ENCODE measurements at places on chromosomes 1 and 21. TPM values are rescaled to one million over a fixed set of nuclear protein-coding genes. Genes with fewer than 3 reads are reported as not detected.

The CRYAA gene
- total RNA-seq, result not detected

The FAM151A gene
- not detected for total RNA-seq

The PBX1 gene
- 29.6 TPM for total RNA-seq

The KIAA0040 gene
- total RNA-seq, result 32.4 TPM

The SLFNL1 gene
- total RNA-seq, result 0.20 TPM

The MAN1A2 gene
- total RNA-seq, result 38.1 TPM

The FLG2 gene
- total RNA-seq, result not detected

GRCh38 chr1:199898654-199899053 is 128.9 kb upstream of the NR5A2 start:
- DNase-seq, result no peak
- H3K4me1 ChIP-seq, result no peaks in the 10 kb centered on the region
- H3K36me3 ChIP-seq, result no peaks in the 10 kb centered on the region

GRCh38 chr1:115363171-115363570 is 25.1 kb upstream of the NGF start:
- H3K36me3 ChIP-seq, result no peaks in the 10 kb centered on the region
- no peaks in the 10 kb centered on the region for H3K27me3 ChIP-seq
- H3K4me3 ChIP-seq, result no peak overlapping the region
- DNase-seq, result no peak
- no peaks in the 10 kb centered on the region for H3K4me1 ChIP-seq
- H3K27ac ChIP-seq, result no peak overlapping the region

GRCh38 chr21:34649400-34649799 is 19.4 kb upstream of the CLIC6 start:
- no peak for DNase-seq
- no peaks in the 10 kb centered on the region for H3K4me1 ChIP-seq
- H3K27me3 ChIP-seq, result peaks cover 6% of the 10 kb centered on the region
- no peaks in the 10 kb centered on the region for H3K36me3 ChIP-seq

GRCh38 chr1:94526152-94526980 is 15.2 kb downstream of the F3 start:
- peaks cover 23% of the 10 kb centered on the region for H3K4me1 ChIP-seq
- no peak overlapping the region for H3K27ac ChIP-seq
- no peaks in the 10 kb centered on the region for H3K27me3 ChIP-seq
- no peak for DNase-seq
- H3K36me3 ChIP-seq, result no peaks in the 10 kb centered on the region

- no peak overlapping the region for H3K4me3 ChIP-seq
- H3K4me1 ChIP-seq, result no peaks in the 10 kb centered on the region
- H3K27me3 ChIP-seq, result no peaks in the 10 kb centered on the region
- DNase-seq, result no peak
- no peaks in the 10 kb centered on the region for H3K36me3 ChIP-seq
These were observed 85.9 kb downstream of the ADSS2 start for GRCh38 chr1:244365809-244366208.

DNA sequence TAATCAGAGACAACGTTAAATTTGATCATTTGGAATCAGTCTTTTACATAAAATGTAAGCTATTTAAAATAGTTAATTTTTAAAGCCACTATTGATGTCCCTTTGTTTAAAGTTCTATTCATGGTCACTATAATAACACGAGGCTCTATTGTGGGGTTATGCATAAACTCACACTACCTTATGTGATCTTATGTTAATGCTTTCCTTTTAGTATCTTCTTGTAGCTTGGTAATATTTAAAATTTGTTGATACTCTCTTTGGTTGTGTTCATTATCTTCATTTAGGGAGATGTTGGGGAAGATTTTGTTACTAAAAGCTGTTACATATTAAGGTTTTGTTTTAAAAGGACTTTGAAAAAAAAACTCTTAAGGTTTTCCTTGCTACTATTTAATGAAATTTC is 1.2 kb downstream of the B3GALT2 start:
- no peaks in the 10 kb centered on the region for H3K27me3 ChIP-seq
- no peak for DNase-seq

DNA sequence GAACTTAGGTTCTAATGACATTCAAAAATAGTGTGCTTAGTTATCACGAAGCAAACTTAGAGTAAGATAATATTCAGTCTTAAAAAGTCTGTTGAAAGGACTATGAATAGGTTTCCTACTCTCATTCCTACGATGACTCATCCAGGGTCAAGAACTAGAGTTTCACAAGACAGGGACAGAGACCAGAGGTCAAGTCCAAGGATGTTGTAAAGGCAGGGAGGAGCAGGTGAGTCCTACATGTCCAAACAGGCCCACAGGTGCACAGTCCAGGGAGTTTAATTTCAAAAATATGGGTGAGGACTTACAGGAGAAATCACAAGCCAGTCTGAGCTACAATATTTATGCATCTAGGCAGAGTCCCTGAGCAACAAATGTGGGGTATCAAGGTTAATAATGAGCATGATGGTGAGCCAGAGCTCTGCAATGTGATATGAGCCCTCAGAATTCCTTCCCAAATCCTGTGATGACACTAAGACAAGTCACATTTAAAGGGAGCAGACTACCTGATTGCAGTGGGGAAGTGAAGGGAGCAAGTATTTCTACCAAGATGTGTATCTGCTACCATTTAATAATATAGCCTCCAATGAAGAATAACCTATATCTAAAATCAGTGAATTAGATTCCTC is 100.0 kb upstream of the NRIP1 start:
- H3K36me3 ChIP-seq, result no peaks in the 10 kb centered on the region
- H3K27ac ChIP-seq, result no peak overlapping the region
- peaks cover 8% of the 10 kb centered on the region for H3K4me1 ChIP-seq
- H3K4me3 ChIP-seq, result no peak overlapping the region
- H3K27me3 ChIP-seq, result no peaks in the 10 kb centered on the region

- H3K36me3 ChIP-seq, result no peaks in the 10 kb centered on the region
- DNase-seq, result no peak
- no peak overlapping the region for H3K4me3 ChIP-seq
- peaks cover 6% of the 10 kb centered on the region for H3K27me3 ChIP-seq
- H3K27ac ChIP-seq, result no peak overlapping the region
These were observed 68.7 kb upstream of the ROR1 start for GRCh38 chr1:63705078-63705477.

GRCh38 chr1:166193057-166193698 is 26.4 kb upstream of the FAM78B start:
- H3K4me1 ChIP-seq, result no peaks in the 10 kb centered on the region
- H3K4me3 ChIP-seq, result no peak overlapping the region
- H3K27me3 ChIP-seq, result peaks cover 10% of the 10 kb centered on the region
- no peaks in the 10 kb centered on the region for H3K36me3 ChIP-seq
- DNase-seq, result no peak
- H3K27ac ChIP-seq, result no peak overlapping the region

- H3K36me3 ChIP-seq, result no peaks in the 10 kb centered on the region
- no peaks in the 10 kb centered on the region for H3K4me1 ChIP-seq
- H3K27me3 ChIP-seq, result no peaks in the 10 kb centered on the region
- no peak within 1 kb of the TSS for H3K27ac ChIP-seq
- no peak within 1 kb of the TSS for H3K4me3 ChIP-seq
These were observed at the start of gene ANGPTL3 for GRCh38 chr1:62597281-62597680. TSS of gene ANGPTL3 (plus strand) at chr1:62597520. CDS start at chr1:62597567, 47 bp downstream.

DNA sequence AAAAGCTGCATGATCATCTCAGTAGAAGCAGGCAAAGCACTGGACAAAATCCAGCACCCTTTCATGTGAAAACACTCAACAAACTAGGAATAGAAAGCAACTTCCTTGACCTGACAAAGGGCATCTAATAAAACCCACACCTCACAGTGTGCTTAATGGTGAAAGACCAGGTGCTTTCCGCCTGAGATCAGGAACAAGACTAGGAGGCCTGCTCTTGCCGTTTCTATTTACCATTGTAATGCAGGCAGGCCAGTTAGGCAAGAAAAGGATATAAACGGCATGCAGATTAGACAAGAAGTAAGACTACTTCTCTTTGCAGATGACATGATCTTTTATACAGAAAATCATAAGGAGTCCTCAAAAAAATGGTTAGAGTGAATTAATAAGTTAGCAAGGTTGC is 37.2 kb downstream of the SLC37A1 start:
- H3K4me1 ChIP-seq, result no peaks in the 10 kb centered on the region
- no peaks in the 10 kb centered on the region for H3K36me3 ChIP-seq
- no peak overlapping the region for H3K27ac ChIP-seq
- no peak for DNase-seq
- H3K27me3 ChIP-seq, result no peaks in the 10 kb centered on the region

DNA sequence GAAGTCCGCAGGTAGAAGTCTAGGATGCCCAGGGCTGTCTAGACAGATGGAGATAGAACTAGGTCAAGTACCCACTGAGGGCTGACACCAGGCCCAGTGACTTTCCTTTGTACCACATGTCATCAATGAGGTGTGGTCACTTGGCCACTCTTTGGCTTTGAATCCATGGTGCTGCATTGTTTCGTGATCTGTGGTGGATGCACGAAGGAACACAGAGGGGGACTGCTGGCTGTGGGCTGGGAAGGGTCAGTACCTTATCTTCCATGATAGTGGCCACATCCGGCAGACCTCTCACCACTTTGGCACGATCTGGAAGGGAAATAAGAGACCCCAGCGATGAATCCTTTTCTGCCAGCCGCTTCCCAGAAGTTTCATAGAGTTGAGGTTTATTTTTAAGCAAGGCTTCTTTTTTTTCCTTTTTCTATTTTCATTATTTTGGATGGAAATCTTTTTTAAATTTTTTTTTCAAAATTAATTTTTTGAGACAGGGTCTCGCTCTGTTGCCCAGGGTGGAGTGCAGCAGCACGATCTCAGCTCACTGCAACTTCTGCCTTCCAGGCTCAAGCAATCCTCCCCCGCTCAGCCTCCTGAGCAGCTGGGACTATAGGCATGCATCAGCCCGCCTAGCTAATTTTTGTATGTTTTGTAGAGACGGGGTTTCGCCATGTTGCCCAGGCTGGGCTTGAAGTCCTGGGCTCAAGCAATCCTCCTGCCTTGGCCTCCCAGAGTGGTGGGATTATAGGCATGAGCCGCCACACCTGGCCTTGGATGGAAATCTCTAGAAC is 53.1 kb downstream of the MYOM3 start:
- no peak overlapping the region for H3K4me3 ChIP-seq
- no peaks in the 10 kb centered on the region for H3K27me3 ChIP-seq
- no peaks in the 10 kb centered on the region for H3K4me1 ChIP-seq
- no peaks in the 10 kb centered on the region for H3K36me3 ChIP-seq

- DNase-seq, result no peak
- H3K4me3 ChIP-seq, result no peak overlapping the region
- H3K4me1 ChIP-seq, result no peaks in the 10 kb centered on the region
- H3K27me3 ChIP-seq, result no peaks in the 10 kb centered on the region
These were observed 437.2 kb upstream of the PRMT6 start for GRCh38 chr1:106619080-106619826.

- no peaks in the 10 kb centered on the region for H3K36me3 ChIP-seq
- H3K27me3 ChIP-seq, result no peaks in the 10 kb centered on the region
- no peak overlapping the region for H3K27ac ChIP-seq
- H3K4me1 ChIP-seq, result peaks cover 20% of the 10 kb centered on the region
These were observed 4.1 kb downstream of the UROD start for GRCh38 chr1:45016090-45016697.

- H3K4me3 ChIP-seq, result no peak overlapping the region
- H3K4me1 ChIP-seq, result no peaks in the 10 kb centered on the region
- H3K27me3 ChIP-seq, result no peaks in the 10 kb centered on the region
- H3K36me3 ChIP-seq, result no peaks in the 10 kb centered on the region
These were observed 85.7 kb upstream of the COL11A1 start for GRCh38 chr1:103194060-103194459.

DNA sequence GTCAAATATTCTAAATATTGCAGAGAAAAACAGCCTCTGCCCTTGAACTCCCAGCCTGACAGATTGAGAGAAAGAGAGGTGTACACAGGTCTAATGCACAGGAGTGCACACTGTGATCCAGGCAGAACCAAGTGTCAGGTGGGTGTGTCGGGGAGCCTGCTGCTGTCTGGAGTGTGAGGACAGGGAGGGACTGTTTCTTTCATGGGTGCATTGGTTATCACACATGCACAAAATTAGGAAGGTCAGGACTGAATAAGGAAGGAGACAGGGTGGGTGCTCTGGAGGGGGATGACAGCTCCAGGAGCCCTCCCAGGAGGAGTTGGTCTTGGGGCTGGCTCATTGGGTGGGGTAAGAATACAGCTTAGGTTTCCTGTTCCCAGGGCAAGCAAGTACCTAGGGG is 13.3 kb upstream of the PINK1 start:
- H3K4me1 ChIP-seq, result no peaks in the 10 kb centered on the region
- no peak overlapping the region for H3K4me3 ChIP-seq
- no peaks in the 10 kb centered on the region for H3K36me3 ChIP-seq

DNA sequence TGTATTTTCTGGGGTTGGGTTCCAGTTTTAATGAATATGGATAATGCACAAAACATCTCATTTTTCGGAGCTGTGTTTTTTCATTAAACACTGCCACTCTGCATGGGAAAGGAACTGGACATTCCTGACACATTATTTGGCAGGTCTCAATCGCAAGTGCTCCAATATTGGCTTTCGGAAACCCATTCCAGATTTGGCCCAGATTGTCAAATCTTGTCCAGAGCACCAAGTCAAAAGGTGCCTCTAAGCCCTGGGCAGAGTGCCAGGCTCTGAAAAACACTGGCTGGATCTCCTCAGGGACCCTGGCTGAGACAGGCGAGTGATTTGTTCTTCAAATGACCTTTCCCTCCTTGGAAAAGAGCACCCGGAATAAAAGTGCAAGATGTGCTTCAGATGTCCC is 68.4 kb upstream of the MRPS6 start:
- DNase-seq, result no peak
- no peak overlapping the region for H3K4me3 ChIP-seq
- H3K27ac ChIP-seq, result no peak overlapping the region

DNA sequence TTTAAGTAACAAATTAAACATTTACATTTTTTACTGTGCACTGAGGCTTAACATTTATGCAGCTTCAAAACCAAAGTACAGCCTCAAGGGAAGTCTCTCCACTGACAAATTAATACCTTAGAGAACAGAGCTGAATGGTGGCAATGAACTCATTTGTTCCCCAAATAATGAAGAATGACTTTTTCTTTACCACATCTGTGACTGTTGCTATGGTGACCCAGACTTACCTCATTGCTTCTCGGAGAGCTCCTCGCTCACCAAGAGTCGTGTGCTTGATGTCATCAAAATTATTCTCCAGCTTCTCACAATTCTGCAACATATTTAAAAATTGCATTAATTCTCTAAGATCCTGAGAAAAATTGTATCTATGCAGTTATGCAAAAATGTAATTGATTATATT is 92.9 kb downstream of the DPYD start:
- no peak overlapping the region for H3K27ac ChIP-seq
- H3K27me3 ChIP-seq, result no peaks in the 10 kb centered on the region
- H3K4me3 ChIP-seq, result no peak overlapping the region
- DNase-seq, result no peak
